ENCODE measurements at places on chromosomes 5 and 9.

- no peak for DNase-seq
Observed at GRCh38 chr5:128002425-128002824, 81.1 kb upstream of the SLC12A2 start.

GRCh38 chr9:5428794-5429528 lies 8.8 kb downstream of the PLGRKT start:
- no peak for DNase-seq

DNA sequence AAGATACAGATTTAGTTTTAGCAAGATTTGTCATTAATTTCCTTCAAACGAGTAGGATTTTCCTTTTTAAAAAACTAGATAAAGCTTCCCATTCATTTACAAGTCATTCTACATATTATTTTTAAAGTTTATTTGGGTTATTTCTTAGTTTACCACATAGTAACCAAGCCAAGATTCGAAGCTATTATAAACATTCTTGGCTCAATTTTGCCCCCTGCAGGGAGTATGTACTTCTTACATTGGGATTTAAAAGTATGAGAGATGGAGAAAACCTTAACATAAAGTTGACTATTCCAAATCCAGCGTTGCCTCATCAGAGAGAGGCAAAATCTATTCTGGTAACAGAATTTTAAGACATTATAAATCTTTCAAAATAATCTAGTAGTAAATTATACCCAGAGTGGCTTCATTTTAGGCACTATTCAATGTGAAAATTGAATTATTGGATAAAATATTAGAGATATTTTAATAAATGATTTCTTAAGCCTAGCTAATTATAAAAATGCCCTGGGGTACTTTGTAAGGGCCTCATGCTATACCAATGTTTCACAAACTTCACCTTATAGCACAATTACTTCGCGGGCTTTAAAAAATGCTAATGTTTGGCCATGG lies 39.1 kb downstream of the FBN2 start:
- no peak for DNase-seq

GRCh38 chr9:129898185-129898584 lies 62.9 kb downstream of the USP20 start:
- no peak for DNase-seq

- DNase-seq: no peak
Observed at GRCh38 chr9:32382565-32383320, 1.7 kb upstream of the ACO1 start.

GRCh38 chr5:150144246-150144801 lies 11.3 kb downstream of the PDGFRB start:
- DNase-seq: no peak

DNA sequence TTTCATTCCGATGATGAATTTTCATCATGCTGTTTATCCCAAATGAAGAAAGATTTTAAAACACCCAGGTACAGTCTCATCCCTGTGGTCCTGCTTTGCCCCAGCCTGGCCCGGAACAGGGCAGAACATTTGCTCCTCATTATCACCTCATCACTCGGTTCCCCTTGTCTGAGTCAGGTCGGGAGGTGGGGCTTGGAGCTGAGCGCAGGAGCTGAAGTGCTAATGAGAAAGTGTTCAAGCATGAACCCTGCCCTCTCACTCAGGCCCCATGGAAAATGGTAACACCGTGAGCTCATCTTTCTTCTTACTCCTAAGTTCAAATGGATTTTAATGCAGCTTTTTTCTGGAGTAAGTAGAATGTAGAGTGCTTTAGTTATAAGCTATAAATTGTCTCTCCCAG lies 466.2 kb downstream of the KDM4C start:
- DNase-seq: no peak

All from stimulated activated CD4-positive, alpha-beta T cell treated with anti-CD3 and anti-CD28 coated beads, Interleukin-1b, Interleukin-23, amount 100 ng/mL, for 48 hours (primary cell).